ENCODE measurements at places on chromosomes 4 and X.

- DNase-seq: no peak
Measured at GRCh38 chr4:2831611-2832308, 11.9 kb upstream of the ADD1 start.

- DNase-seq: no peak
Measured at GRCh38 chrX:100975212-100975611, 5.7 kb downstream of the ARL13A start.

DNA sequence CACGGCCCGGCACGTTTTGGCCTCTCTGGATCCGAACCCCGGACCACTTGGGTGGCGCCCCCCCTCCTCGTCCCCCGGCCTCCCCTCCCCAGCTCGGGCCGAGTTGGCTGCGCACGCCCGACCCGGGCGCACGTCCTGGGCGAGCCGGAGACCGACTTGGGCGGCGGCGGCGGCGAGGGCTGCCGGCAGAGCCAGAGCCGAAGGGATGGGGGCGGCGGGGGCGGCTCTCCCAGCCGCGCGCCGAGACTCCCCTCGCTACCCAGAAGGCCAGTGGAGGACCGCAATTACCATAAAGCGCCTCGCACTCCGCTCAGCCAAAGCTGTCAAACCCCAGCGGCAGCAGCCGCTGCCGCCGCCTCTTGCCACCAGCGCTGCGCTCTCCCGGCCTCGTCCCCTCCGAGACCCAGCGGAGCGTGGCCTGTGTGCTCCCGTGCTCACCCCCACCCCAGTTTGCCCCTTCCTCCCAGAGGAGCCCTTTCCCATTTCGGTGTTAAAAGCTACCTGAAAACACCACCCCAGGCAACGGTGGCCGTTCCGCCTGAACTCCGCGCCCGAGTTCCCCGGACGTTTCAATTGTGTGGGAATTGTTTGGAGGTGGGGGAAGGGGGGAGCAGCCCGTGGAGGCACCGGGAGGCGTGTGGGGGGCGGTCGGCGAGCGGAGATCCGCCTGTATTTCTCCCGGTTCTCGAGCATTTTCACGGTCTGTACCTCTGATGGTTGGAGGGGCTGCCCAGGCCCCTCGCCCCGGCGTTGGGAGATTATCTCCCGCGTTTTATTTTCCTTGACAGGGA is 701 bp upstream of the BCOR start:
- DNase-seq: peak; percentile 37

DNA sequence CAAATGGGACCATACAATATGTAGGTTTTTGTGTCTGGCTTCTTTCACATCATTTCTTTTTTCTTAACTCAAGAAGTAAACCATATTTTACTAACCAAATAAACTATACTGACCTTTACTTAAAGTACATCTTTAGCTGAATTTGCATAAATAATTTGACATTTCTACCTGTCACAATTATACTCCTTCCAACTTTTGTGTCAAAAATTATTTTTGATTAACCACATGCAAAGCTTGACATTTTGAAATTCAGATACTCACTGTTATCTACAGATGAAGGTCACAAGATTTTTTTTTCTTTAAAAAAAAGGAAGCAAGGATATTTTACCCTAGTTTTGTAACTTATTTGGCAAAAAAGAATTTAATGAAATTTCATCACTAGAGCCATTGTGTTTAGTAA is 12.0 kb upstream of the RAB9A start:
- DNase-seq: no peak

Data from NCI-H1436 (cell line).